ENCODE measurements at places on chromosomes 12 and 14.

DNA sequence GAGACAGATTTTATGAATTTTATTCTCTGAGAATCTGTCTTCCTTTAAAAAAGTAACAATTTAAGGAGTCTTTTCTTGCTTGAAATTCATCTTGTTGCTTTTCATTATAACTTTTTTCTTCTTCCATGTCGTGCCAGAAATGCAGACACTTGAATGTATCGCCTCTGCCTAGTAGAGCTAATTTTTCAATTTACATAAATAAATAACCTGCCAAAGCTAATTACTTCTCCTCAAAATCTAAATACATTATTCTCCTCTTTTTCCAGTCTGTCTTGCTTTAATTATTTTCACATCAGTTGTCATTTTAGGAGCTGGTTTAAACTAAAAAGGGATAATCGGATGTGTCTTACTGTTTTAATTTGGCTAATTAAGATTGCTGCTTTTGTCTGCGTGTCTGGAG, 711.1 kb upstream of the SEL1L start:
- DNase-seq, result no peak

GRCh38 chr14:83006121-83006670, 1472.5 kb upstream of the SEL1L start:
- DNase-seq, result no peak

- no peak for DNase-seq
These were observed 153.6 kb downstream of the MSRB3 start for GRCh38 chr12:65432114-65432513.

DNA sequence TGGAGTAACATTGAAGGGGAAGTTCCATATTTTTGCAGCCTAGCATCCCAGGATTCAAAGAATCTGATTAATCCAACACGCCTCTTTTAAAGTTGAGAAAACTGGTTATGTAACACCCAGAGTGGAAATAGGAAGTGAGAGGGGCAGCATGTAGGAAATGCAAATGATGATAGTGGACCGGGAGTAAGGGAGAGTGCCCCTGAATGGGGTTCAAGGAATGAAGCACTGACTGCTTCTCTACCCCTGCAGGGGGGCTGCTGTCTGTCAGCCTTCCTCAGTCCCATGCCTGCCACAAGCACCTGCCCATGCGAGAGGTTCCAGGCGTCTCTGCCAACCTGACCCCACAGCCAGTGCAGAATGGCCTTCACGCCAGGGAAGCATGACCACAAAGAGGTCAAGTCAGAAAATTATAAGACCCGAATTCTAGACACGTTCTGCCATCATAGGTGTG, 126.5 kb upstream of the CCND2 start:
- DNase-seq, result no peak

DNA sequence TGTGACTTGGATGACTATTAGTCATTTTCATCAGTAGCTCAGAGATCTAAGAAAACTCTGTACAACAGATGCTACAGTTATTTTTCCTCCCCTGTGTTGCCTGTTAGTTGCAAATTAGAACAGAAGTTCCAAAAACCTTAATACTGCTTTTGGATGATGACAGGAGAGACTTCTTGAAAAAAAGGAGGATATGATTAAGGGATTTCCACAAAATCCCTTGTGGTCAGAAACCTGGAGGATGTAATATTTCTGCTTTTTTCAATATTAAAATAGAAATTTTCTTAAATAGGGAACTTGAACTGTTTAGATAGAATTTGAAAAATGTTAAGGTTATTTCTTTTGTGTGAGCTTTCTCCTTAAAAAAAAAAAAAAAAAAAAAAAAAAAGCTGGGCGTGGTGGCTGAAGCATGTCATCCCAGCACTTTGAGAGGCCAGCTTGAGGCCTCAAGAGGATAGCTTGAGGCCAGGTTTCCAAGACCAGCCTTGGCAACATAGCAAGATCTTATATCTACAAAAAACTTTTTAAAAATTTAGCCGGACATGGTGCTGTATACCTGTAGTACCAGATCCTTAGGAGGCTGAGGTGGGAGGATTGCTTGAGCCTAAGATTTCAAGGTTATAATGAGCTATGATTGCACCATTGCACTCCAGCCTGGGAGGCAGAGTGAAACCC, 14.1 kb downstream of the CMAS start:
- no peak for DNase-seq

DNA sequence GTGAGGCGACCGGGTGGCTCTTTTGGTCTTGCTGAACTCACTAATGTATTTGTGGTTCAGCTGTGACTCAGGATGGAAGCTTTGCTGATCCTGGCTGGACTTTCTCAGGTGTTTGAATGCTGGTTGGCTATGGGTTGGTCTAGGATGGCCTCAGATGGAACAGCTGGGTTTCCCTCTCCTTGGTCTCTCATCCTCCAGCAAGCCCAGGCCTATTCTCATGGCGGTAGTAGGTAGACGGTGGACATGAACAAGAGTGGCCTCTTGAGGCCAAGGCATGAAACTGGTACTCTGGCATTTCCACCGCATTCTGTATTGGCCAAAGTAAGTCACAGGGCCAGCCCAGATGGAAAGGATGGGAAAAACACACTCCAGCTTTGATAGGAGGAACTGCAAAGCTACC, 11.8 kb upstream of the POLR3B start:
- no peak for DNase-seq
